ENCODE measurements at places on chromosomes 7 and 10.

GRCh38 chr7:135333200-135333599 lies 99.6 kb downstream of the STRA8 start:
- no peak for DNase-seq

DNA sequence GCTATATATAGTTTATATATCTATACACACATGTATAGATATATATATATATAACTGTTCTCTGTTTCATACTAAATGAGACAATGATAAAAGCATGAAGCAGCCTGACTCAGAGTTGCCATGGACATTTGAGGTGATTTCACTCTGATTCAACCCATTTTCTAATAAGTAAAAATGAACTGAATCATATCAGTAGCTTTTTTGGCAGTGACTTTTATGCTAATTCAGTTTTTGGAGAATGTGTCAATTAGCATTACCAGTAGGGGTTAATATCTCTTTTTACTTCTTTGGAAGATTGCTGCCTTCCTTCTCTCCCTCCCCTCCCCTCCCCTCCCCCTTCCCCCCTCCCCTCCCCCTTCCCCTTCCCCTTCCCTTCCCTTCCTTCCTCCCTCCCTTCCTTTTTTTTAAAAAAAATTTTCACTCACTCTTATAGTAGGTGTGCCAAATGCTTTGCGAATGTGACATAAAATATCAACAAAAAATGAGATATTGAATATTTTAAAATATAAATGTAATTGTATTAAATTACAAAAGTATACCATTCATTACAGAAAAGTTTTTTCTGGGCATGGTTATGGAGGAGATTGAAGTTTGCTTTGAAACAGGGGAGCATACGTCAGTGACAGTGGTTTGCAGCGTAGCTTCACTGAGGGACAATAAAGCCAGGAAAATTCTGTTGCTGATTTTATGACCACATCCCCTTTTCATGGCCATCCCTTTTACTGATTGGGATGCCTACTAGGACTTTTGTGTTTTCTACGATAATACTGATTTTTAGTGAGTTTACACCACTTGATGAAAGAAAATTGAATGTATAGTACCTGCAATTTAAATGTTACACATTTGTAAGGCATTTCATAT lies 64.0 kb upstream of the KLF6 start:
- DNase-seq, result no peak

DNA sequence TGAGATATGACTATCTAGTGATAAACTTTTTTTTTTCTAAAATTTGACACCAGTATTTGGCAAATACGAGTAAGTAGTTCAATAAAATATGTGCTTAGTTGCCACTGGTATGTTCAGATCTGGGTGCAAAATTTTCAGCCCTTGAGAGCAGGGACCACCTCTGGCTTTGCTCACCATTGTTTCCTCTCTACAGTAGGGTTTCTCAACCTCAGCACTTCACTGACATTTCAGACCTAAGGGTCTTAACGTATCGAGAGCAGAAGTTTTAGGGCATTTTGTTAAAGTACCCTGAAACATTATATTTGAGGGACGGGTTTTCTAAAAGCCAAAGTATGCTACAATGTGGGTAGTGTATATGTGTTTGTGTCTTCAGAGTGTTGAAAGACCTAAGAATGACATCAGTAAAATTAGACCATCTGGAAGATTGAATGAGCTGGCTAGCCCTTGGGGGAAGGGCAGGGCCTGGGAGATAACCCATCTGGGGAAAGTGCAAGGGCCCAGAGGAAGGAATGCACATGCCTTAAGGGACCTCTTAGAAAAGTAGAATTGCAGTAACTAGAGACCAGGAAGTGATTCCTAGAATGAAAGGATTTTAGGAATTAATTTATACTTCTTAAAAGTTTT lies 11.8 kb downstream of the BZW2 start:
- DNase-seq, result no peak

DNA sequence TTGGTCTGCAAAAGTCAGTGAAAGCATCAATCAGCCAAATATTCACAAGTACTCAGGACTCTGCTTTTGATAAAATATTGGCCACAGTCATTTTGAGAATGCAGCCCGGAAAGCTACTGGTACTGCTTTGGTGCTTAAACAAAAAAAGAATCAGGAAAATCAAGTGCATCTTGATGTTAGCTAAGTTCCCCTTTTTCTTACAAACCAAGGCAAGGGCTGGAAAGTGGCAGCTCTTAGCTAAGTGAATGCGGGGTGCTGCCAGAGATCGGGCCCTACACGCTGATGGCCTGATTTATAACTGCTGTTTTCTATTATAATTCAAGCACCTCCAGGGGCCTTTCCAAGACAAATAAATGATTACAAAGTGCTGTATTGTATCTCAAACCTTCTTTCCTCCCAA lies 136.8 kb upstream of the MGMT start:
- DNase-seq, result no peak

Measured in GOT3 (cell line).